Activated CD4-positive, alpha-beta memory T cell treated with anti-CD3 and anti-CD28 coated beads, Interleukin-2, amount 10 ng/mL, durations not matched to agents 7 days and 5 days (primary cell): ENCODE measurements at places on chromosomes 2 and 18. TPM values are rescaled to one million over a fixed set of nuclear protein-coding genes. Genes with fewer than 3 reads are reported as not detected.

GRCh38 chr2:74074487-74074886, 73.2 kb downstream of the BOLA3 start:
- H3K36me3 ChIP-seq: peaks cover 14% of the 10 kb centered on the region
- H3K4me3 ChIP-seq: no peak overlapping the region
- H3K27ac ChIP-seq: no peak overlapping the region
- no peak for DNase-seq
- H3K4me1 ChIP-seq: peaks cover 2% of the 10 kb centered on the region

DNA sequence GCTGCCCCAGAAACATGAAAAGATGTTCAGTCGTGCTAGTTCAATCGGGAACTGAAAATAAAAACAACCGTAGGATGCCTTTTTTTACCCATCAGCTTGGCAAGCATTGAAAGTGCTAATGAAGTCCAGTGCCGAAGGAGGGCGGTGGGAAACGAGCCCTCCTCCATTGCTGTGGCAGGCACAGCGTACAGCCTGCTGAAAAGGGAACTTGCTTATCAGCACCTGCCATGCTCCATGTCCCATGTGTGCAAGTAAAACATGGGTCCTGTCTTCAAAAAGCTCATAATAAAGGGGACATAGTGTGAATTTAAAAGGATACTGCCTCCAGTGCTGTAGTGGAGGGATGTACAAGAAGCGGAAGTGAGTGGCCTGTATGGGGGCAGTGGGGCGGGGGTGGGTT, 82.4 kb downstream of the ARMC9 start:
- H3K4me1 ChIP-seq: peaks cover 17% of the 10 kb centered on the region
- no peak for DNase-seq
- H3K27me3 ChIP-seq: peaks cover 38% of the 10 kb centered on the region
- H3K4me3 ChIP-seq: no peak overlapping the region

GRCh38 chr2:236056141-236056540, 112.0 kb downstream of the GBX2 start:
- no peak for DNase-seq
- no peak overlapping the region for H3K4me3 ChIP-seq
- H3K27ac ChIP-seq: no peak overlapping the region
- H3K36me3 ChIP-seq: no peaks in the 10 kb centered on the region
- H3K4me1 ChIP-seq: no peaks in the 10 kb centered on the region
- peaks cover 20% of the 10 kb centered on the region for H3K27me3 ChIP-seq

DNA sequence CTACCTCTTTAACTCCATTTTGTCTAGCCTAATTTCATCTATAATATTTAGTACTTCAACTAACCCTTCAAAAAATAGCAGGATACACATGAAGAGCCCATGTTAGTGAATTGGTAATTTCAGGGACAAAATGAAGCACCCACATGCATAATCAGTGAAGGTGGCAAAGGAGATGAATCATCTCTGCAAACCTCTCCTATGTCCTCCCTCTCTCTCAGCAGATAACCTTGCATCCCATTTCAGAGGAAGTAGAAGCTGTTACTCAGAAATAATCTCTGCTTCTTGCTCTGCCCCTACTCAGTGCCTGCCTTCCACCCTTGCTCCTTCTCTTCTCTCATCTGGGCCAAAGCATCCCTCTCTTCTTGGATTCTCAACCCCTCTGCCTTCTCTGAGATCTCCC, 60.2 kb upstream of the CAVIN2 start:
- H3K4me3 ChIP-seq: no peak overlapping the region
- H3K36me3 ChIP-seq: no peaks in the 10 kb centered on the region
- H3K27ac ChIP-seq: no peak overlapping the region
- no peak for DNase-seq
- H3K4me1 ChIP-seq: no peaks in the 10 kb centered on the region

DNA sequence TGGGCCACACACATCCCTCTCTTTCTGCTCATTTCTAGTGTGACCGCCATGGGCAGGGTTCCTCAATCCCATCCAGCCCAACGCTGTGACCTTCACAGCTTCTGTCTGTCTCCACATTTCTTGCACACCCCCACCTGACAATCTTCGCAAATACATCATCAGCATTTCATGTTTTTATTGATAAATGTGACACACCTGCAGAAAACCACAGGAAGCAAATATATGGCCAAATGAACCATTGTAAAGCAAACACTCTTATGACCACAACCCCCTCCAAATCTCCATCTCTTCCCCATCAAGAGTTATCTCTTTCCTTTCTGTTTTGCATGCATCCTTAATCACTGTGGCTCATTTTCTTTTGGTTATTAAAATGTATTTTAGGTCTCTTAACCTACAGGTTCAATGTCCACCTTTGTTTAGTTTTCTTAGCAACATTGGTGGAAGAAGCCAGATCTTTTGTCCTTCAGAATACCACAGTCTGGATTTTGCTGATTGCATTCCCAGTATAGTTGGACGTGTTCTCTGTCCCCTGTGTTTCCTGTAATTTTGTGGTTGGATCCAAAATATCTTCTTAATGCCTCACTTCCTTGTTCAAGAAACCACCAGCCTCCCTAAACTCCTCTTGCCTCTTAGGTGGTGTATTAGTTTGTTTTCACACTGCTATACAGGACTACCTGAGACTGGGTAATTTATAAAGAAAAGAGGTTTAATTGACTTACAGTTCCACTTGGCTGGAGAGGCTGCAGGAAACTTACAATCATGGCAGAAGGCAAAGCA, 9.8 kb upstream of the NCK2 start:
- no peak overlapping the region for H3K27ac ChIP-seq
- peaks cover 7% of the 10 kb centered on the region for H3K36me3 ChIP-seq
- no peak for DNase-seq
- peaks cover 55% of the 10 kb centered on the region for H3K4me1 ChIP-seq
- no peaks in the 10 kb centered on the region for H3K27me3 ChIP-seq
- H3K4me3 ChIP-seq: no peak overlapping the region

DNA sequence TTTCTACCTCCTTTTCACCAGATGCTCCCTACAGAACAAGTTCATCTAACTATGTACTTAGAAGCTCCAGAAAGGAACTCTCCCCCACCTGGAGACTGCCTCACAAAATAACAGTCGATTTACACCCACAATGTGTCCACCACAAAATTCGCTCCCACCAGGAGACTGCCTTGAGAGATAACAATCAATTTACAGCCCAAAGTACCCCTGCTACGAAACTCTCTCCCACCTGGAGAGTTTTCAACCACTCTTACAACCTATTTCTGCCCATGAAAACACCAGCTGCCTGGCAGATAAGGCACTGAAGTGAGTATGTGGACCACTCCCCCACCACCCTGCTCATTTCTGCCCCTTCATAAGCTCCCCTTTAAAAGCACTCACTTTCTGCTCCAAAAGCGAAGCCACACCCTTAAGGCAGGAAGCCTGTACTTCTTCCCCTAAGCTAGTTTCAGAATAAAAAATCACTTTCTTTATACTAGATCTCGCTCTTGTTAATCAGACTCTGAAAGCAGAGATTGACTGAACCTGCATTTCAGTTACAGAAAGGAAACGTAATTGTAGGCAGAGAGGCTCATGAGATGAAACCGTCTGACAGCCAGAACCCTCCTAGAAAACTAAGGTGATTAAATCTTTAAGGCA, 94.4 kb upstream of the RBBP8 start:
- peaks cover 20% of the 10 kb centered on the region for H3K27me3 ChIP-seq
- no peak overlapping the region for H3K27ac ChIP-seq
- H3K4me3 ChIP-seq: no peak overlapping the region
- no peaks in the 10 kb centered on the region for H3K36me3 ChIP-seq
- H3K4me1 ChIP-seq: no peaks in the 10 kb centered on the region
- no peak for DNase-seq

The LGALSL gene
- total RNA-seq: 2.1 TPM

The SERPINB12 gene
- total RNA-seq: not detected
